Transverse colon (tissue), 4 donors: ENCODE measurements at places on chromosomes 5 and 9.

DNA sequence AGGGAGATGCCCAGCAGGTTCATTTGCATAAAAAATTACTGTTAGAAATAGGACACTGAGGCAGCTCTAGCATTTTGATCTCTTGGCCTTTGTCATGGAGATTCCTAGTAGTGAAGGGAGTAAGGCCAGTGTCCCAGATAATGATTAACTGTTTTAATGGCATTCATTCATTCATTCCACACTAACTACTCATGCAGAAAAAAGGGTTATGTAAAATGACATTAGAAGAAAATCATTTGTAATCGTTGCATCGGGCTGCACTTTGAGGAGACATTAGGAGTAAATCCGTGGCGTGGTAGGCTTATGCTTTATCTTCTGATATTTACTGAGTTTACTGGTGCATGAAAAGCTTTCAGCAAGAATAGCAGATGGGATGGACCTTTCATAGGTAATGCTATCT lies 82.6 kb upstream of the GRHPR start:
- DNase-seq: no peak

DNA sequence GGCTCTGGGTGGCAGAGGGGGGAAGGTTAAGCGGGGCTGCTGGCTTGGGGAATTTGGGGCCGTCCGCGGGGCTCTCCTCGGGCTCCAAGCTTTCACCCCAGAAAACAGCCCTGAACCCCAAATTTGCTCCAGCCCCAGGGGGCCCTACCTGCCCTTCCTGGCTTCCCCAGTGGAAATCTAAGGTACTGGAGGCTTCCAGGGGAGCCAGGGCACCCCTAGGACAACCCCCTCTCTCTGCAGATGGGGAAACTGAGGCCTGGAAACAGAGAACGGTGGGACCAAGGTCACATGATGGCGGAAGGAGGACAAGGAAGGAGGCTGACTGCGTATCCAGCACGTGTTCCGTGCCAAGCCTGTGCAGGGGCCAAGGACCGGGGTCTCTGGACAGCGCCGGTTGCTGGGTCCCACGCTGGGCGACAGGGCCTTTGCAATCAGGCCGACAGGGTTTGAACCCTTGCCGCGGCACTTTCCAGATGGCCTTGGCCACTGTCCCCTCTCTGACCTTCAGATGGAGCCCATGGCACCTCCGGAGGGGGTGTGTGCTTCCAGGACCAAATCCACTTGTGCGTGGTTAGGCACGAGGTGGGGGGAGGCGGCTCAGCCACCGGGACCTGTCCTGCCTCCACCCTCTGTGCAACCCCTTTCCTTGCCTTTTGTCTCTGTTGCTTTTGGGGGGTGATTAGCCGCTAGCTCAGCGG lies 183.1 kb downstream of the C9orf50 start:
- DNase-seq: no peak

GRCh38 chr5:5291357-5291756 lies 131.1 kb upstream of the ICE1 start:
- DNase-seq: no peak

DNA sequence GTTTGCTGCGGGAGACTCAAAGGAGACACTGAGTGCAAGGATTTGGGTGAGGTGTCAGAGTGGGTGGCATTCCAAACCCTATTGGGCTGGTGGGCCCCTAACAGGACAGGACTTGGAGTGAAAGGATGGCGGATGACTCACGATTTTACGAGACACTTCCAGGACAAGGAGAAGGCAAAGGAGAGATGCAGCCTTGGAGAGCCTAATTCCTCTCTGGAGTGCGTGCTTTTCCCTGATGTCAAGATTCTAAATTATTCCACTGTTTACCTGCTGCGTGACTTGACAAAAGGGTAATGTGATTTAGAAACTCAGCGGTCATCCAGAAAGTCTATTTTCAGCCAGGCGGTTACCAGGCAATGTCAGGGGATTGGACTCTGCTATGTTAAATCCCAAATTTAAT lies 41.6 kb upstream of the CD180 start:
- DNase-seq: no peak

DNA sequence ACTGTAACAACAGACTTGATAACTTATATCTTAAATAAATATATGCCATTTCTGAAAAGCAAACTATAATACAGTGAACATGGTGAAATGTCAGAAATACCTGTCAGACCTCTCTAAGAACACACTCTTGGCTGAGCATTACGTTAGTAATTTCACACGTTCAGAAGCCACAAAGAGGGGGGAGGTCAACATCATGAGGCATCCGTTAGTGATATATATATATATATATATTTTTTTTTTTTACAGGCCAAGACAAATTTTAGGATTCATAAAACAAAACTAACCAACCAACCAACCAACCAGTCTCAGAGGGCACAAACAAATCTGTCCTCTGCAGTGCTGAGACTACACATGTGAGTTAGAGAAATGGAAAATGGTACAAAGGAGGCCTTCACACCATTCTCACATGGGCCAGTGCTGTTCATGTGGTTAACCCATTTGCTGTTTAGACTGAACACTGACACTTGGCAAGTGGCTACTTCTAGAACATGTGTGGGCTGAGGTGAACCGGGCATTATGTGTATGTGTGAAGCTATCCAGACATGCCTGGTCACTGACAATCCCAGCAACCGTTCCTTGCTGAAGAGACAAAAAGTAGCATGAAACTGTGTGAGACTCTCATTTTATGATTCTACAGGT lies 54.5 kb downstream of the ELL2 start:
- DNase-seq: no peak

DNA sequence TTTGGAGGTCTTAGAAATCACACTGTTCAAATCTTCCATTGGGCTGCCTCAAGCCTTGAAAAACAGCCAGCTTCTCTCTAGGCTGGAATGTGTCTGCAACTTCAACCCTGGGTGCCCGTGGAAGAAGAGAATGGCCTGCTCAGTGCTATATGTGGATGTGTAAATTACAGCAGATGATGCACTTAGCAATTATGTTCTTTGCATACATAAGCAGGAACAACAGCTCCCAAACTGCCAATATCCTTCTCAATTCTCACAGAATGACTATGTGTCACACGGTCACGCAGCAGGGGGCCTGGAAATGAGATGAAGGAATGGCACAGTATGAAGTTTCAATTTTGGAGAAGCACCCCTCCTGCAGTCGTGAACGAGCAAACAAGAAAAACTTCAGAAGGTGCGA lies 175.2 kb upstream of the SMARCA2 start:
- DNase-seq: no peak

GRCh38 chr5:107672211-107673038 lies 1.7 kb upstream of the EFNA5 start:
- DNase-seq: peak; percentile 88

DNA sequence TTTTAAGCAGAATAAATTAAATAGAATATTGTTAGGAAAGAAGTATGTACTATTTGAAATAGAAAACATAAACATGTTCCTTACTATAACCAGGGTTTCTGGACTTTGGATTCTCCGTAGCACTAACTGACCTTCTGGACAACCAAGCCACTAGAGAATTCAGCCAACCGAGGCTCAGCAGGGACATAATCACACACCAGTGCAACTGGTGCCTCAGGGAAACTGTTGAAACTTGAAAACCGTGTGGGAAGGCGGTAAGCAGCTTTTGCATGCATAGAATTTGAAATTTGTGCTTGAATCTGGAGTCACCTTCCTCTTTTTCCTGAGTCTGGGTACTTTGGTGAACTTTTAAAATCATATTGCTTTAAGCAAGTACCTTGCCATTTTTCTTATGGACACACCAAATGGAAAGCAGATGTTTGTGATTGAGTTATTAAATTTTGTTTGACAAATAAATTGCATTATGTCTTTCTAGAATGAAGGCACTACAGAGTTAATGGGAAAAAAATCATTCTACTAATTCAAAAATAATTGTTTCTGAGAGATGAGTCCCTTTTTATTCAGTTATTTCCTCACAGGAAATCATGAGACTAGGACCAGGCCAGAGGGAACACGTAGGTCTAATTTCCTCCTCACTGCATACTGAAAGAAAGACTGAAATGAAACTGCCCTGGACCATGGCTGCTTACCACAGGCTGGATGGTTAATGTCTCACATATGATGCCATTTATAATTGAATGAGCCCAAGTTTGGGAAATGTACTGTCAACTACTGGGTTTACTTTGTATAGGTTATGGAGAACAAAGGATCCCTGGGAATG lies 20.6 kb upstream of the SCAMP1 start:
- no peak for DNase-seq

GRCh38 chr9:123268465-123269259 lies at the start of gene STRBP:
Gene STRBP, minus strand, starts transcription at chr9:123268586. Its CDS starts 84,452 bp downstream, at chr9:123184134.
- DNase-seq: peak; percentile 94

DNA sequence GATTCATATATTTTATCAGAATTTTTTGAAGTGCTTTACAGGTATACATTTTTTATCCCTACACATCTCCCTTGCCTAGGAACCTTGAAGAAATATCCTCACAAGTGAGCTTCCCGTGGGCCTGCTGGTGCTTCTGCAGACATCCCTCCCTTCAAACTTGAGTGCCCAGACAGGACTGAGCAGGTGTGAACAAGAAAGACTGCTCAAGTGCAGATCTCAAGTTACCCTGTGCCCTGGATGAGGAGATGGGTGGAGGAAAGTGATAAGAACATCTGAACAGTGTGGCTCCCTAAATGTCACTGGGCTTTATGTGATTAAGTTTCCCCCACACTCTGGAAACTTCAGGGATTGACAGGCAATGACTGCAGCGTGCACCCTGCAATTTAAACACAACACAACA lies 209.8 kb downstream of the TLE1 start:
- DNase-seq: no peak

GRCh38 chr5:141681695-141682641 lies at the start of gene ARAP3:
Gene ARAP3, minus strand, starts transcription at chr5:141682230. Its CDS starts 1,744 bp downstream, at chr5:141680486.
- peak; percentile 86 for DNase-seq

DNA sequence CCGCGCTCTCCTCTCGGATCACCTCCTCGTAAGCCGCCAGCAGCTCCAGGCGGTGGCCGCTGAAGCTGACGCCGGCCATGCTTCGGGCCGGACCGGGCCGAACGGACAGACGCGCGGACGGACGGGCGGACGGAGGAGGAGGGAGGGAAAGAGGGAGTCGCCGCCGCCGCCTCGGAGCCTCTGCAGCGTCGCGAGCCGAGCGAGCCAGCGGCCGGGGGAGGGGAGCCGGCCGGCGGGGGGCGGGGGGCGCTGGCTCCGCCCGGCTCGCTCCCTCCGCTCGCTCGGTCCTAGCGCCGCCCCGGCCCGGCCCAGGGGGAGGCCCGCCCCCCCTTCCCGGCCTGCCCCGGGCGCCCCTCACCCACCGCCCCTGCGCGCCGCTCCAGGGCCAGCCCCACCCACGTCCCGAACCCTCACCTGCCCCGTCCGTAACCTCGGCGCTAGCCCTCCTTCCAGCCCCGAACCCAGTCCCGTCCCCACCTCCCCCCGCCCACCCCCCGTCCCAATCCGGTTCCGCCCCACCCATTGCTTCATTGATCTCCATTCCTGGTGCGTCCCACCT lies at the start of gene DBN1:
DBN1 (minus strand) TSS at position 192 of the 559 bp plus-strand sequence; CDS start at position 79, 113 bp downstream.
- peak; percentile 46 for DNase-seq

- DNase-seq: no peak
Observed at GRCh38 chr5:134917070-134917815, 12.3 kb downstream of the PCBD2 start.

DNA sequence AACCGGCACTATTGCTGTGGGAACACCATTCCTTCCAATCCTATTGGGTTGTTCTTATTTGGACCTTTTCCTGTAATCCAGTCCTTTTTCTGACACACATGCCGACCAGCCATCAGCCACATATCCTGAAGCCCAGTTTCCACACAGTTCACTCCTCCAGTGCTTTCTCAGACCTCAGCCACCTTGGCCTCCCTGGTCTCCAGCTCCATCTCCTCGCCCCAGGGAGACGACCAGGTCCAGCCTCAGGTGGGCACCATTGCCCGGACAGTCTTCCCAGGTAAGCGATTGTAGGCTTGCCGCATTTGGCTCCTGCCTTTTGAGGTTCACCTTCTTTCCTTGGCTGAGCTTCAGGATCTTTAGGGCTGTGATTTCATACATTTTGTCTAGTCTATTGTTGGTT lies 15.2 kb upstream of the TERT start:
- DNase-seq: no peak

DNA sequence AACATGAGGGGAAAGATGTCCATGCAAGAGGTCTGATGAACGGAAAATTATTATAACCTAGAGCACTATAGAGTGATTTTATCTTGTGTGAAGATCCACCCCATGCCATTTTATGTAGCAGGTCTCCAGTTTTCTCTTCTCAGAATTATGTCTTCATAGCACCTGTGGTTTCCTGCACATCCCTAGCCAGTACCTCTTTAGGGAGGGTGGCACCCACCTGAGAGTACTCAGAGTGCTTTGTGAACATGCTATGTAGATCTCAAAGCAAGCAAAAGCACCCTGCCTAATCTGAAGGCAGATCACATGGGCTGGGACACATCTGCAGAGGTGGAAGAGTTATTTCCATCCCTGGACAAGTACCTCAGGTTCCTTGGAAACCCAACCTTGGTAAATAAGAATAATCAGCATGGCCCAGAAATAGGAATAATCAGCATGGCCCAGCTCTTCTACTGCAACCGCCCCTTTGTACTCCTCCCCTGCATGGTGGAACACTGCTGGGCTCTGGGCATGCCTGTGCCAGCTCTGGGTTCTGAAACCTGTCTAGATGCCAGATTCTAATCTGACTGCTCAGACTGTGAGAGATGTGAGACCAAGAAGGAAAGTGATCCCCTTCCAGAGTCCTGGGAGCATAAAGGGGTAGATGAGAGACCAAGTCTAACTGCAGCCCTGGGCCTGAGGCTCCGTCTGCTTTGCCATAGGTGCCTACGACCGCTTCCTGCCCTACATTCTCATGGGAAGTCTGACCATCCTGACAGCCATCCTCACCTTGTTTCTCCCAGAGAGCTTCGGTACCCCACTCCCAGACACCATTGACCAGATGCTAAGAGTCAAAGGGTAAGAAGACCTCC lies 23.7 kb downstream of the SLC22A5 start:
- DNase-seq: no peak

GRCh38 chr5:61162010-61162831 lies at the start of gene SMIM15:
Gene SMIM15, minus strand, starts transcription at chr5:61162468. Its CDS starts 2,297 bp downstream, at chr5:61160171.
- peak; percentile 93 for DNase-seq

- no peak for DNase-seq
Observed at GRCh38 chr5:118430076-118430475, 558.3 kb downstream of the DTWD2 start.

GRCh38 chr5:138789771-138790242 lies 36.6 kb downstream of the CTNNA1 start:
- DNase-seq: no peak

GRCh38 chr5:61263561-61264272 lies 68.3 kb upstream of the ZSWIM6 start:
- no peak for DNase-seq

DNA sequence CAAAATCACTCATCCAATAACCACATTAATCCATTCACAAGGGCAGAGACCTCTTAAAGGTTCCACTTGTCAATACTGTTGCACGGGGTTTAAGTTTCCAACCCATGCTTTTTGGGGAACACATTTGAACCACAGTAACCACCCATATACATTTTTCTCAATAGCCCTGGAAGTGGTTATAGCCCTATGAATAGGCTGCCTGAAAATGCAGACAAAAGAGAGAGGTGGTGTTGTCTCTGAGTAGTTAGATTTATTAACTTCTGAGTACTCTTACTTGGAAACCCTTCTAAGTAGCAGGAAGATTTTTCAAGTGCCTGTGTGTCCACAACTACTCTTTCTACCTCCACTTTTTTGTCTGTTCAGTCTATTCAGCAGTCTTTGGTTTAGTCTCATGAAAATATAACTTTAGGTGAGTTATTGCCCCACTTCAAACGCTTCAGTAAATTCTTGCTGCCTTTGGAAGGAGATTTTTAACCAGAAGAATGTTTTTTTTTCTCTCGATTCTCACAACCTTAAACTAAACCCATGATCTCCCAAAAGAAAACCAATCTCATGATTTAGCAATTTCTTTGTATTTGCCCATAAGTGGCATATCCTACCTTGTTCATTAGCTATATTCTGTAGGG lies 42.6 kb downstream of the ARHGEF28 start:
- no peak for DNase-seq

- DNase-seq: no peak
Observed at GRCh38 chr5:55520117-55520839, 14.5 kb downstream of the PLPP1 start.
